Breast epithelium (tissue), 4 donors: ENCODE measurements at places on chromosomes 3 and 15.

DNA sequence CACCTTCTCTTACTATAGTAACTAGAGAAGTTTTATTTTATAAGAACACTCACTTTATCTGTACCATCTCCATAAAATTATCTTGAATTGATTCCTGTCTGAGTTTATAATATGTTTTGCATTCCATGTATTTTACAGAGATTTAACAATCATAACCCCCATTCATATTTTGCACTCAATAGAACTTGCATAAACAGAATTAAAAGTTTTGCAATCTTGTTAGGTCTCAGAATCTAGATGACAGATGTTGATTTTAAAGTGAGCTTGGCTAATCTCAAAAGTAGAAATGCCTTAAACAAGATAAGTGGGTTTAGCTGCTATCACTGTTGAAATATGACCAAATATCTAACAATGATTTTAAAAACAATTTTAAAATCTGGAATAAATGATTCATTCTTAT, 107.9 kb upstream of the EPHA6 start:
- DNase-seq: no peak

GRCh38 chr15:93997071-93997658, 234.2 kb upstream of the MCTP2 start:
- no peak for DNase-seq

DNA sequence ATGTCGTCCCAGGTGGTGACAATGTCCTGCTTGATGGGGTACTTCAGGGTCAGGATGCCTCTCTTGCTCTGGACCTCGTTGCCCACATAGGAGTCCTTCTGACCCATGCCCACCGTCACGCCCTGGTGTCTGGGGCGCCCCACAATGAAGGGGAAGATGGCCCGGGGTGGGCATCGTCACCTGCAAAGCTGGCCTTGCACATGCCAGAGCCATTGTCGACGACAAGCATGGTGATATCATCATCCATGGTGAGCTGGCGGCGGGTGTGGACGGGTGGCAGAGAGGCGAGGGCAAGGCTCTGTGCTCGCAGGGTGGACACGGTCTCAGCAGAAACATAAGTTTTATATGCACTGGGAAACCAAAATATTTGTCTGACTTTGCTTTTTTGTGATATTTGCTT, 163.1 kb downstream of the WDR76 start:
- DNase-seq: no peak

- DNase-seq: no peak
Measured at GRCh38 chr3:79139395-79140068, 628.3 kb downstream of the ROBO1 start.

DNA sequence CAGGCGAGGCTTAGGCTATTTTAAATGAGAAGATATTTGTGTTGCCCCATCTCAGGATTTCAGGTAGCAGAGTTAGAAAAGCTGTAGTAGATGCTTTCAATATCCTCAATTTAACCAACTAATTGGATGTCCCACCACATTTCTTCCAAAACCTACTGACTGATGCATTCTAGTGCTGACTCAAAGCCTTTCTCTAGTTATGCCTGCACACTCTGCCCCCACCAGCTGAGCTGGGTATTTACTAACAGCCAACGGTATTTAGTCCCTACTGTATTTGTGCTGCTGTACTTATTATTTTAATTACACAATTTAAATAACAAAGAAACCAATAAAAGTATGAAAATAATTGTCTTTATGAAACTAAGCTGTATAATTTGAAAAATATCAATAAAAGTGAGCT, 139.5 kb downstream of the OSBPL10 start:
- DNase-seq: no peak

DNA sequence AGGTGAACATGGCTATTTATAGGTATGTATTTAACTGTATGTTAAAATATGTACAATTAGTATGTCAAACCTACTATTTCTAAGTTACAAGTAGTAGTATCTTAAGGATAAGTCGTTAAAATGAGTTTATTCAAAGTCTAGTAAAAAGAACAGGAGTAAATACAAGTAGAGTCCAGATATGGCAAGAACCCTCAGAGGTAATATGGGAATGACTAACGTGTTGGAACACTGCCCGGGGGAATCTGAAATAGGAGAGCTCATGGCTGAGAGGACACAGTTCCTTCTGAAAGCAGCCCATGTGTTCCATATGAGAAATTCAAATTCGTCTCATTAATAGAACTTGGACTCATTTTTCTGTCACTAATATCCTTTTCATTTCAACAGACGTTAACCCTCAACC, 158.8 kb downstream of the CLSTN2 start:
- no peak for DNase-seq

- DNase-seq: no peak
Measured at GRCh38 chr3:72476139-72476483, 372.1 kb downstream of the SHQ1 start.

DNA sequence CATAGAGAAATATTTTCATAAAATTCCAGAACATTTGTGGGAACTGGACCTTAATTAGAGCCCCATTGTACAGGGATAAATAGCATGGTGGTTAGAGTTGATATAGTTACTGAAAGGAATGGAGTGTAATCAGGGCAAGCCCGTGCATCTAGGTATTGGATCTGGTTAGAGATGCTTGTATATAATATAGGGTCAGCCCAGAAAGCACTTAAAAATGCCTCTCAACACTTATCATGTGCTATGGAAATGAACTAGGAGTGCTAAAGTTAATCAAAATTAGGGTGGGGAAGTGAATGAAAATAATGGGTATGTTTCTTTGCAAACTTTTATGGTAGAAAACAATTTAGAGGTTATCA, 308.3 kb upstream of the NR2E3 start:
- no peak for DNase-seq

DNA sequence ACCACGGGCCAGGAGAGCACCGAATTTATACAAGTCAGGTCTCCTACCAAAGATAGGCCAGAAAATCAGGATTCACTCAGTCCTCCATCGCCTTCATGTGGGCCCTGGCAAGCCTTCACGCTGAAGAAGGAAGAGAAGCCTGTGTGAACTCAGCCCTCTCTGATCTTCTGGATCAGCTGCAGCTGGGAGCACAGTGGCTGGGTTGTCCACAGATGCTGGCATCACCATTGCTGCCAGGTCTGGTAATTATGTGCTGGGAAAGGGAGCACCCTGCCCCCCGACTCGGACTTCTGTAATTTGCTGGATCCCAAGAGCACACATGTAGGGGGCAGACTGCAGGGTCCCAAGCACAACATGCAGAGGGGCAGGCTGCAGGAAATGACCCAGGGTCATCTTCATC, 12.4 kb upstream of the PDE8A start:
- no peak for DNase-seq

GRCh38 chr3:141913150-141913811, 36.8 kb downstream of the ATP1B3 start:
- no peak for DNase-seq

DNA sequence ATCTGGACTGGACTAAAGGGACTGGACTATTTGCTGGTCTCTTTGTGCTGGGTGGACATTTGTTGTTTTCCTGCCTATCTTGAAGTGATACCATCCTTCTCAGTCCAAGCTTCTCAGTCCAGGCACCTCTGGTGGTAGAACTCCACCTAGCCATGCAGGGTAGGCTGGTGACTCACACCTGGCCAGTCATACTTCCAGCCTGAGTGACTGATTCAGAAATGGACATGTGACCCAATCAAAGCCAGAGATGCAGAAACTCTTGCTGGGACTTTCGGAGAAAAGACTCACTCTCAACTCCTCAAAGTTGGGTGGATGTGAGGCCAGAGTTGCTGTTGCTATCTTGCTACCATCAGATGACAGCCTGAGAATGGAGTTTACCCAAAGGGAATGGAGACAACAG, 5.6 kb upstream of the ASB14 start:
- DNase-seq: no peak

GRCh38 chr15:98288091-98288590, 327.6 kb downstream of the ARRDC4 start:
- DNase-seq: no peak

GRCh38 chr3:172717493-172718088, 6.7 kb upstream of the NCEH1 start:
- DNase-seq: no peak

DNA sequence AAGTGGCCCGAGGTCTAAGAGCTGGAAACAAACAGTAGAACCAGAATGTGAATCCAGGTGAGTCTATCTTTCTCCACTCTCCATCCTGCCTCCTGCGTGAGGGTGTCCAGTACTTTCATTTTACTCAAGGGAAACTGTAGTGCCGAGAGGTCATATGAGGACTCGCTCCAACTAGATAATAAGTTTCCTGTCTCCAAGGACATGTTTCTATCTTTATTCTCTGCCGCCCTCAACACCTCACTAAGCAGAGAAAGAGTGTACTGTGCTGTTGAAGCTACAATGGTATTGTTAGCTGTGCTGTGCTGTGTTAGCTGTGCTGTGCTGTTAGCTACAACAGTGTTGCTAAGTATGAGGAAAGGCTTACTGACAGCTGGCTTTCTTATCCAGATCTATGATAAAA, 137.9 kb upstream of the COL8A1 start:
- no peak for DNase-seq

DNA sequence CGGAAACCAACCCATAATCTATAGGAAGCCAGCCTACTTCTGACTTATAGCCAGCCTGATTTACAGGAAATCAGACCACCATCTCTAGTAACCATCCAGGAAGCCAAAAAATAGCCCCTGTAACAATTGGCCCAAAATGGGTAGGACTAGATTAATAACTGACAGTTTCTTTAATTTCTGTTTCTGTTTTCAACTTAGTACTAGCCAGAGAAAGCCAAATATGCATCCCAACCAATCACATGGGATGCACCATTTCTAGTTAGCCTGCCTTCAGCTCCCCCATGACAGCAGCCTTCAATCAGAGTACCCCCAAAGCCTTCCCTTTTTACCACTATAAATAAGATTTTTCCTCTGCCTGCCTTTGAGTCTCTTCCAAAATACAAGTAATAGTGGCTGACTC, 239.1 kb upstream of the GADL1 start:
- no peak for DNase-seq

- no peak for DNase-seq
Measured at GRCh38 chr15:39479911-39480310, 101.0 kb upstream of the THBS1 start.

GRCh38 chr15:93664213-93664956, 567.0 kb upstream of the MCTP2 start:
- no peak for DNase-seq

GRCh38 chr15:31377030-31377429, 50.4 kb downstream of the KLF13 start:
- DNase-seq: no peak

- no peak for DNase-seq
Measured at GRCh38 chr3:53994986-53995603, 103.4 kb upstream of the SELENOK start.

DNA sequence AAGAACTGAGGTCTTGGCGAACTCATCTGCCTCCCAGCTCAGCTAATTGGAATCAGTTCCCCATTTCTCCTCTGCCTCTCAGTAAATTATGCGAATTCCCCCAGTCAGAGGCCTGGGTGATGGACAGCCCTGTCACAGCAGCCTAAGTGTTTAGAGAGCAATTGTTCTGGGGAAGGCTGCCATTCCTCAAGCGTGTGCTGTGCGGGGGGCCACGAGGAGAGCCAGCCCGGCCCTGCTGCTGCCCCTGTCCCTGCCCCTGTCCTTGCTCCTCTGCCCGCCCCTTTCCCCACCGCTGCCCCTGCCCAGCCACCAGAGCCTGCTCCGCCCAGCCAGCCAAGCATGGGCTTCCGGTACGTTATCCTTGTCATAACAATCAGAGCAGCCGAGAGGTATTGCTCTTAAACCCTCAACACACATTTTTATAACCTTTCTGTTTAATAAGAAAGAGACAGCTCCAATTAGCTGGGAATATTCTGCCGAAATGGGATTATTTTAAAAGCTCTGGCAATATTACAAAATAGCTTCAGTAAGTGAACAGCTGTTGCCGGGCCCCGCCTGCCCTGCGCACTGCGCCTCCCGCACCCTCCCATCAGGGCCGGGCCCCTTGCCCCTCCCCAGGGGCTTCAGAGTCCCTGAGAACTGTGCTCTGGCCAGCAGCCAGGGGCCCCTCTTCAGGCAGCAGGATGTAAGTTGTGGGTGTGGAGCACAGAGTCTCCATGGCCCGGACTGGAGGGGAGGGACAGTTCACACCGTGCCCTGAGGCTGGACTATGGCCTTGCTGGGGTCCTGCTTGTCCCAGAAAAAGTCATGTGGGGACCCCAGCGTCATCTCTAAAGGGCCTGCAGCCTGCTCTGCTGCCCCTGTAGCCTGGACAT, 12.4 kb upstream of the CACNA2D2 start:
- DNase-seq: no peak

GRCh38 chr3:107953722-107954121, 137.1 kb downstream of the CD47 start:
- DNase-seq: no peak

DNA sequence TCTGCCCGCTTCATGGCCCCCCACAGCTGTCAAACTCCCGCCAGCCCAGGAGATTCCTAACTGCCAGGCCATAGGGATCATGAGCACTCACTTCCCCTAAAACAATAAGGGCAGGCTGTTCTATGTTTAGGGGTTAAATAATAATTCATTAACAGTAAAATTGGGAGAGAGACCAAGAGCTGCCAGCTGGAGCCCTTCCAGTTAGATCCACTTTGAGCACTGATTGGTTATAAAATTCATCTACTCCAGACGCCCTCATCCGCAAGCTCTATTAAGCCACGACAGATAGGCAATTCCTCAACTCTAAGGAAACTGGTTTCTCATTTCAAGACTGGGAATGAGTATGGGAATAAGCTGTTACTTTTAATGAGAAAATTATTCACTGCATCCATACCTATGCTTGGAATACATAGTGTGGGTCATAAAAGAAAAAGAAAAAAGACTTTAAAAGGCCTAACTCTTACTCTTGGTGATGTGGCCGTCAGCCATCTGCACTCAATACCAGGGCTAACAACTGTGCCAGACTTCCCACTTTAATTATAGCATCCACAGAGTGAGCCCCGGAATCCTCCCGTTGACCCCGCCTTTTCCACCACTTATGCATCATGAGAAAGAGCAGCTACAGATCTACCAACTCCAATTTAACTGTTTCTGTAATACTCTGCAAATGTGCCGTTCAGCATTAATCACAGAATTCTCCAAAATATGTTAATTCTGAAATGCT, 44.5 kb downstream of the IL17RD start:
- DNase-seq: no peak

DNA sequence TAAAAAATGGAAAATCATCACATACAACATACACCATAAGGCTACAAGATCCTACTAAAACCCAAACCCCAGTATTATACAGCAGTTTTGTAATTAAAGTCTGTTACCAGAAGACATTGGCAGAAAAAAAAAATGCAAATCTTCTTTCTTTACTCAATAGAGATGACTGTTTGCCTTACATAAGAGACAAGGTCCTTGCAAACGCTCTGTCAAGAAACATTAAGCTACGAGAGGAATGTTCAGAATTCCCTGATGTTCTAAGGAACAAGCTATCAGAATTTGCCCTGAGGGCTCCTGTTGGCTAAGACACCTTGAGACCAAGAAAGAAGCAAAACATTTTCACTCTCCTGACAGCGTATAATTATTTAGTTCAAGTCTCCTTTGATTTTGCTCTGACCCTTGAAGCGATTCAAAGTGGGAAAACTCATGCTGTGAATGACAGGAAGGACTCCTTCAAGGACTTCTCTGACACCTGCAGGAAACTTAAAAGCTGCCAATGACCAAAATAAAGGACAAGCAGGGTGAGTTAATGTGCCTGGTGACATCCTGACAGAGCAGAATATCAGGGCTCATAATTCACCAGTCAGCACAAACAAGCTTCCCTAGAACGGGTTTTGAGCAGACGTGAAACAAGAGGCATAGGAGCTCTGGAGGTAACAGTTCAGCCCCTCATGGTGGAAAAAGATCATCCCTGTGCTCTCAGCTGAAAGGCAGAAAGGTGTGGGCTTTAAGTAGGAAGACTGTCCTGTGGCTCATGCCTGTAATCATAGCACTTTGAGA, 2.5 kb downstream of the SCAMP2 start:
- no peak for DNase-seq

GRCh38 chr3:172391592-172392302, 56.5 kb downstream of the GHSR start:
- DNase-seq: no peak

GRCh38 chr3:162165346-162165745, 668.7 kb downstream of the OTOL1 start:
- no peak for DNase-seq
